Stimulated activated CD8-positive, alpha-beta memory T cell treated with anti-CD3 and anti-CD28 coated beads, Interleukin-12 subunit alpha, Interleukin-12 subunit beta, amount 100 ng/mL, for 4 hours (primary cell): ENCODE measurements at places on chromosomes 2 and 18.

- no peak for DNase-seq
Measured at GRCh38 chr2:81163583-81163982, 859.0 kb upstream of the LRRTM1 start.

GRCh38 chr18:8084160-8084559 lies 517.0 kb downstream of the PTPRM start:
- DNase-seq, result no peak

GRCh38 chr2:38835990-38836389 lies 39.7 kb downstream of the DHX57 start:
- DNase-seq, result no peak

GRCh38 chr2:28577791-28578680 lies 82.2 kb downstream of the PLB1 start:
- DNase-seq, result no peak

DNA sequence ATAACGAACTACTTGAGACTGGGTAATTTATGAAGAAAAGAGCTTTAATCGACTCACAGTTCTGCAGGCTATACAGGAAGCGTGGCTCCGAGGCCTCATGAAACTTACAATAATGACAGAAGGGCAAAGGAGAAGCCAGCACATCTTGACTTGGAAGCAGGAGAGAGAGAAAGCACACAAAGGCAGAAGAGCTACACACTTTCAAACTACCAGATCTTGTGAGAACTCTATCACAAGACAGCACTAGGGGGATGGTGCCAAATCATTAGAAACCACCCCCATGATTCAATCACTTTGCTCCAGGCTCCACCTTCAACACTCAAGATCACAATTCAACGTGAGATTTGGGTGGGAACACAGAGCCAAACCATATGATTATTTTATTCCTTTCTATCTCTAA lies 655.9 kb upstream of the SYT4 start:
- no peak for DNase-seq

DNA sequence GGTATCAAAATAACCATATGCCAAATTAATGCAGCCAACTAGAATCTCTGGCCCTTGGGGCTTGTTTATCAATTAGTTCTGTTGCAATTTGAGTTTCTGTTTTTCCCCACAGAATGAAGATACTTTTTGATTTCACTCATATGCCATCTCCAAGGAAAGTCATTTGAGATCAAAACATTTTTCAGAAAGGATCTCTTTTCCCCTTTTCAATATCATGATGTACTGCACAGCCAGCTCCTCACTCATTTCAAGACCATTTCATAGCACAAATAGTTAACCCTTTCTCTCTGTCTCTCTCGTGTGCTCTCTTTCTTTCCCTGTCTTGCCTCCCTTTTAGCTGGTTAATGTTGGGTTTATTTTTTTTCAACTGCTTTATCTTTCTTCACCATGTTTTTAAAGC lies 387.3 kb downstream of the STK39 start:
- no peak for DNase-seq

DNA sequence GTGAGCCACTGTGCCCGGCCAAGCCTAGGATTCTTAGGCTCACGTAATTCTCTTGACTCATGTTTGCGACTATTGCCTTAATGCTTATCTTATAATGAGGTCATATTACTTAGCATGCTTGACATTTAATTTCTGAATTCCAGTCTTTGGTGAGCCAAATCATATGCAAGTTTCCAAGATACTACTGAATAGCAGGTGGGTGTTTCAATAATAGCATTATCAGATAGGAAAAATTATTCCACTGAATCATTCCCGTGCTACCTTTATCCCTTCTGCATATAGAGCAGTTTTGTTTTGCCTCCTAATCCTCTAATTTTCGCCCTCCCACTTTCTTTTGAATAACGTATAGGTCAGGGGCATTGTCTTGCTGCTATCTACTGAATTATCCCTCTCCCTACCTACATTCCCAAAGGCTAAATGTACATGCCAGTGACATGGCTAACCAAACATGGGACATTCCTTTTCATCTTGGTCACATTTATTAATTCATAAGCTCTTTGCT lies 4.9 kb downstream of the DAW1 start:
- no peak for DNase-seq

GRCh38 chr18:80178935-80179818 lies 68.1 kb downstream of the PARD6G start:
- DNase-seq, result no peak

DNA sequence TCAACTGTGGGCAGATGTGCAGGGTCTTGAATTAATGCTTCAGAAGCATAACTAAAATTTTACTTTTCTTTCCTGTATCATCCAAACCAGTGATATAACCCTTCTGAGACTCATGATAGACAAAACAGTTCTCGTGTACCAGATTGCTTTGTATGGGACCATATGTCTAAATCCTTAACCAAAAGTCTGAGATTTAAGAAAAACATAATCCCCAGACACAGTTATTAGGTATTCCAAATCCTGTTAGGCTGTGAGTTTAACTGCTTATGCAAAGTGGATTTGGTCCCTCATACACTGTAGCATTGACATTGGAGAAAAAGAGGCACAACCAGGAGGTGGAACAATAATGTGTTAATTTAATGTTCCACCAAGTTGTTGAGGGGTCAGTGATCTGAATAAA lies 235.0 kb downstream of the PMAIP1 start:
- no peak for DNase-seq

DNA sequence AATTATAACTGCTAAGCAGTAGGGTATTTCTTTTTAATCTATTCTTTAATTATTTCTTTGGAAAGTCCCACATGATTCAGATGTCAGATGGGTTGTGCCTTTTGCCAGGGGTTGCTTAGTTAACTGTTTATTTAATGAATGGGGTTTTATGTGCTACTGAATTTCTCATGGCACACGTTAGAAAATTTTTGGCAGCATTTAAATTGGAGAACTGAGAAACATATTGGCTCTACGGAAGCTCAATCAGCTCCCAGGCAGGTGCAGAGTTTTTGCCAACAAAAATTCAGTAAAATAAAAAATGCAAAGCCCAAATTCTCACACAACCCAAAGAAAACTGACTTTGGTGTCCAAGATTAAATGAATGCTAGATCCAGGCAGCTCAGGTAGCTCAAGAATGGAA lies 467.2 kb downstream of the NRXN1 start:
- DNase-seq, result no peak

DNA sequence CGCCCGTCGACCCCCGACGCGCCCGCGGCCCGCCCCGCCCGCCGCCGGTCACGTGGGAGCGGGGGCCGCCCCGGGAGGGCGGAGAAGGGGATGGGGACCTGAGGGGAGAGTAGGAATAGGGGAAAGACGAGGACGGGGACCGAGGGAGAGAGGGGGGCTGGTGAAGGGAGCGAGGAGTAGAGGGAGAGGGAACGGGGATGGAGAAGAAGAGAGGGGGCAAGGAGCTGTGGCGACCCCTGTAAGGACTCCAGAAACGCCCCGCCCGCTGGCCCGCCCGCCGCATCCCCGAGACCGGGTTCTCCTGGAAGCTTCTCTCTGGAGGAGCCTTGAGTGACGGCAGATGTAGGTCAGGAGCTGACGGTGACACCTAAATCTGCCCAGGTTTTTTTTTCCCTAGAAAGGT lies 615 bp downstream of the ADNP2 start:
- no peak for DNase-seq

- DNase-seq, result no peak
Measured at GRCh38 chr2:109364217-109364616, 235.2 kb downstream of the SH3RF3 start.

DNA sequence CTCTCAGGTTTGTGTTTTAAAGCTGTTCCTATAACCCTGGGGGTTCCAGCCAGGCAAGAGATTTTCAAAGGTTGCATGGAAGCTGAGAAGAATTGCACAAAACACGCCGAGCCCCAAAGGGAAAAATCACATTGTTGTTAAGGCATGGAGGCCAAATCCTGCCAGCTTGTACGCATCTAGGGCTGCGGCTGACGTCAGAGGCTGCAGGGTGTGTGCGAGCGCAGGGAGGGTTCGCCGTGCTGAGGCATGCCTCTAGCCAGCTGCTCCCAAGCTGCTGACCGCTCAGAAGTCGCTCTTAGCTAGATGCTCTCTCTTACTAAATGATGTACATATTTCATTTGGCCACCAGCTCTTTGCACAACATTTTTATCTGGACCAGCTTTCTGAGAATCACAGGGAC lies 191.8 kb downstream of the LPIN1 start:
- DNase-seq, result no peak

DNA sequence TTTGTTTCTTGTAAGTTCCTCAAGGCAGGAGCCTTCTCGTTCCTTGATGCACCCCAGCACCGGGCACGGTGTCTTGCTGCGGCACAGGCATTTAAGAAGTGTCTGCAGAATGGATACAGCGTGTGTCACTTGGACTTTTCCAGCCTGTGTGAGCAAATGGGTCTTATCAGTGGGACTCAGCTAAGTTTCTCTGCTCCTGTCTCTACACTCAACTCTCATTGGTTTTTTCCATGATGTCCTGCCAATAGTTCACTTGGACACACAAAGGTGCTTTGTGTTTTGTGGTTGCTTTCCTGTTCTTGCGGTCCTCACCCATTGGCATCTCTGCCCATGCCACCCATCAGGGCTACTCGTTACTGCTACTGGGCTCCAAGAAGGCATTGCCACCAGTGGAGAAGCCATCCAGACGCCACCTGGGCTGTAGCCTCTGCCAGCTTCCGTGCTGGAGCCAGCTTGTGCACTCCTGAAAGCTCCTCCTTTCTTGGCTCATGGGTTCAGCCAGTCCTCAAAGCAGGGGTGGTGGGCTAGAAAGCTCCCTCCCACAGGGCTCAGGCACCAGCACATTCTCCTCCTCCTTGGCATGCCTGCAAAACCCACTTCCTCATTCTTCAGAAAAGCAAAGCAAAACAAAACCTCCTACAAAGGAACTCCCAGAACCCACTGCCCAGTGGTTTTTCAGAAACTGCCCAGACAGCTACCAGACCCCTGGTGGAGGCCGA lies 41.4 kb downstream of the IL1R2 start:
- no peak for DNase-seq

DNA sequence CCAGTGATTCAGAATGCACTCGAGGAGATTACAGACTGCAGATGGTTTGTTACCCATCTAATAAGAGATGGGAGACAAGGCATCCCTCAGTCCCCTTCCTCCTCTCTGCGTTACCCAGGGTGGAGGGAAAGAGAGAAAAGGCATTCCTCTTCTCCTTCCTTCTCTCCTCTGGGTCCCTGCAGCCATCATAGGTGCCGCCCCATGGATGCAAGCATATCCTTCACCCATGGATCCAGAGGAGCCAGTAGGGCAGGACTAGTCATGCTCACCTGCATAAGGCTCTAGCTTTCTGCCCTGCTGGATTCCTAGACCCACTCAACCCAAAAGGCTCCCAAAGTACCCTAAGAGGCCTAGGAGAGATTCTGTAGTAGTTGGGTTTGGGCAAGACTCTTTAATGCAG lies 20.4 kb downstream of the CMPK2 start:
- DNase-seq, result no peak

- DNase-seq, result no peak
Measured at GRCh38 chr2:18836436-18836835, 247.1 kb upstream of the NT5C1B start.

DNA sequence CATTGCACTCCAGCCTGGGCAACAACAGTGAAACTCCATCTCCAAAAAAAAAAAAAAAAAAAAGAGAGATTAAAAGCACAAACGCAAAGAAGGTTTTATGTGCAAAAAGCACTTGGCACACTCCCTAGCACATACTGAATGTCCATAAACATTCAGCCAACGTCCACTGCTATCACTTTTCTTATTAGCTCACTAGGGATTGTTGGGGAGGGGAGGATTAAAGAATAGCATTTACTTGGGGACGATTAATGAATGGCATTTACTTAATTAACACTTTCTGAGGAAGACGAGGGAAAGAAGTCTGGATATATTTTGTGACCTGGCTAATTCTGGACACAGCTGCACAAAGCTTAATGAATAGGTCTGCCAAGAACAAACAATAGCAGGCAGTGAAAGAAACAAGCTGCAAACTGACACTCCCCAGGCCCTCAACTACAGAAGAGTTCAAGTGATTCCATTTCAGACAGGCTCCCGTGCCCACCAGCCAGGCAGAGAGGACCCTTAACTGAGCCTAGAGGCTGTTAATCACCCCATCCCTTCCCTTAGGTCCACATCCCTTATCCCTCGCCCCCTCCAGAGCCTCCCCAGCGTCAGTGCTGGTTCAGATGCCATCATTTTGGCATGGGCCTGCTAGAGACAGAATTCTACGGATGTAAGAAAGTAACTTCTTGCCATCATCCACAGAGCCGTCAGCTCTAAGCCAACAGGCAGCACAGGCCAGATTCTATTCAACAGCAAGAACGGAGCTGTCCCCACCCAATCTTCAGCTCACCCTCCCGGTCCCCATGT lies 7.4 kb downstream of the CYB5A start:
- no peak for DNase-seq

DNA sequence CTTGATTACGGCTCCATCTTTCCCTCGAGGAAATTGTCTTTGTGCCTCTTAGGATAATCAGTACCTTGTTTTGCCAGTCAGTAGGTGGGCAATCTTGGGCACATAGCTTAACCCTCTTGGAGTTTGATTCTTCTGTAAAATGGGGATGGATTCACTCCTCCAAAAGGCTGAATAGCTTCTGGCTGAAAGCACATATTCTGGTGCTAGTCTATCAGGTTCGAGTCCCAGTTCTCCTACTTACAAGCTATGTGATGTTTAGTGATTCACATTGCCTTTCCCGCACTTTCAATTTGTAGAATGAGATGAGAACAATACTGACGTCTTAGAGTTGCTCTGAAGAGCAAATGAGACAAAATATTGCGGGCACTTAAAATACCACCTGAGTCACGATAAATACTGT lies 43.9 kb downstream of the ATIC start:
- DNase-seq, result no peak

- DNase-seq, result no peak
Measured at GRCh38 chr2:72937356-72937669, 20.0 kb downstream of the EMX1 start.

DNA sequence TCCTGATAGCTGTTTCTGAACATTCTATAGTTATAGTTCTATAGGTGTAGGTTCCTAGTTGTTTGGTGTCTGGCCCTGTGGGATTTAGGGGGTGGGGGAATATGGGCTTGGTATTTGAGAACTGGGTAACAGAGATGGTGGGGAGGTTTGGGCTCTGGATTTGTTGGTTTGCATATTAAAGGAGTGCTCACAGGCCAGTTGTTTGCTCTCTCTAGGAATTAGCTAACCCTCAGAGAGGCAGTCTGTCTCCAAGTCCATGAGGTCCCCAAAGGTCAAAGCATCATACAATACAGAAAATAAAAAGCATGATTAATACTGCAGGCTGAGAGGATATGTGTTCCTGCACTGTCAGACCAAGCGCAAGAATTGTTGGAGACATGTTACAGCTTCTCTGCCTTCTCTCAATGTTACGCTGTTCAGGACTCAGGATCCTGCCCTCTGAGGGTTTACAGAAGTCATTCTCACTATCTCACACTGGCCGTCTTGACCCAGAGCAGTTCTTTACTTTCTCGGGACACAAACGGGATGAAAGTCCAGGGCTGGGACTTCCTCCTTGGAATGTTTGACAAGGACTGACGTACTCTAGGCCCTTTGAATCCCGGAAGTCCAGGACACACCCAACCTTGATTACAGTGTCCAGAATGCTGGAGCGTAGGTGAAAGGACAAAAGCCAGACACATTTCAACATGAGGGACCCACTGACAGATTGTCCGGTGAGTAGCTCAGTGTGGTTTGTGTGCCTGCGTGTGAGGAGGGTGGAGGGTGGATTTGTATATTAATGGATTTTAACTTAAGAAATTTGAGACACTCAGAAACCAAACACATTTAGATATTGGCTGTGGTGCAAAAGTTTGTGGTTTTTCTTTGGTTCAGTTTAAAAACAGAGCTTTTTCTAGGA lies at the start of gene NOSTRIN:
Gene NOSTRIN (plus strand): TSS at position 677 of the 898 bp plus-strand sequence. CDS start 10 bp downstream, at position 687.
- DNase-seq, result no peak

GRCh38 chr2:60335533-60336237 lies 217.8 kb downstream of the BCL11A start:
- DNase-seq, result no peak

GRCh38 chr2:96099861-96100798 lies 16.2 kb downstream of the ADRA2B start:
- no peak for DNase-seq

- DNase-seq, result no peak
Measured at GRCh38 chr2:43531251-43531650, 64.6 kb downstream of the THADA start.
